ENCODE measurements at places on chromosomes 4 and X. TPM values are rescaled to one million over a fixed set of nuclear protein-coding genes. Genes with fewer than 3 reads are reported as not detected.

GRCh38 chrX:112868586-112868985 lies 28.0 kb upstream of the AMOT start:
- DNase-seq = no peak

GRCh38 chr4:158903472-158904043 lies 134.7 kb downstream of the FNIP2 start:
- no peak for DNase-seq

DNA sequence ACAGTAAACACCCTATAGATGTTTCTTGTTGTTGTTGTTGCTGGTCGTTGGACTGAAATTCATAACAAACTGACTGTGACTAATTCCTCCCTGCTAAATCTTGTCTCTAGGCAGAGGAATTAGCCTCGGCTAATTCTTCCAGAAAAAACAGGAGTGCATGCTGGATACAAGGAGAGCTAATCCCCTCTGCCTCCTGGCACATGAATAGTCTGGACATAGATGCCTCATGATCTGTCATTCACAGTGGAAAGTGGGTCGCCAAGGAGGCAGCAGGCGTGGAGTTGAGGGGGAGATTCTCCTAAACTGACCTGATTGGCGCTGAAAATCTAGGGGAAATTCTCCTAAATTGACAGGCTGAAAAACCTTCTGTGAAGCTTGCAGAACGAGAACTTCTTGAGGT lies 220.1 kb downstream of the DCTD start:
- no peak for DNase-seq

Gene SPATA4
- total RNA-seq = not detected

Gene CRMP1
- total RNA-seq = 2.7 TPM

Gene QRFPR
- total RNA-seq = not detected

Gene DHX15
- 148 TPM for total RNA-seq

Gene SPP1
- 12.7 TPM for total RNA-seq

Measured in stomach (tissue), 19 donors.